ENCODE measurements at places on chromosomes 7 and 10. TPM values are rescaled to one million over a fixed set of nuclear protein-coding genes. Genes with fewer than 3 reads are reported as not detected.

The ZMIZ2 gene
- 72.2 TPM for total RNA-seq

The PPIF gene
- 70.2 TPM for total RNA-seq

The STEAP2 gene
- 17.4 TPM for total RNA-seq

The ANKRD7 gene
- total RNA-seq = not detected

The RARRES2 gene
- total RNA-seq = 254 TPM

The BAZ1B gene
- 86.8 TPM for total RNA-seq

The CLDN4 gene
- total RNA-seq = 28.0 TPM

The PTPRZ1 gene
- 135 TPM for total RNA-seq

The SMKR1 gene
- total RNA-seq = 1.2 TPM

The PNLIP gene
- total RNA-seq = not detected

The RBM28 gene
- 68.0 TPM for total RNA-seq

The GBX1 gene
- not detected for total RNA-seq

The BMPER gene
- total RNA-seq = 0.69 TPM
